Activated CD4-positive, alpha-beta T cell treated with anti-CD3 and anti-CD28 coated beads for 1 hour (primary cell): ENCODE measurements at places on chromosomes 2 and 18.

DNA sequence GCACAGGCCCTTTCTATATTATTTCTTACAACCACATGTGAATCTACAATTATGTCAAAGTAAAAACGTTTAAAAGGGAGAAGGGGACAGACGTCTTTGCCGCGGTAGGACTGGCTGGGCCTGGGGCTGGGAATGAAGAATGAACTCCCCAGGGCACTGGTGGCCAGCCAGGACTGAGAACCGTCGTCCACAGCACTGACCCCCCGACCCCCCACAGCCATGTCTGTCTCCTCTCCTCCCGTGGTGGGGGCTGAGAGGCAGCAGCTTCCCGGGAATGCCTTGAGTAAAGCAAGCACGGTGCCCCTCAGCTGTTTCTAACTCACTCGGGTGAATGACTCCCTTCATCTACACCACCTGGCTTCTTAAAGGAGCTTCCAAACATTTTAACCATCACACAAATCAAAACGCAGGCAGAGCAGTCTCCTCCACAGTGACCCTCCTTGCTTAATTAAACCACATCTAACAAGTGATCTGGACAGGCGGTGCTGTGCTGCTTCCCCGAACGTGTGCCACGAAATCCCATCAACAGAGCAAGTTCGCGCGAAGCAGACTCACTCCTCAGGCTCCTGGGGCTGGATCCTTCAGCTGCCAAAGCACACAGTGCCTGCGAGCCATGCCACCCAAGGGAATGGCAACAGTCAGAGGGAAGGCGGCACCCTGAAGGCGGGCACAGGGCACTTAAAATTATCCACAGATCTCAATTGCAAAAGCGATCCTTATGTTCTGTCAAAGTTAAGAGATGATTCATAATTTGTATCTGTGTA is 217.7 kb downstream of the EIPR1 start:
- no peak for DNase-seq

DNA sequence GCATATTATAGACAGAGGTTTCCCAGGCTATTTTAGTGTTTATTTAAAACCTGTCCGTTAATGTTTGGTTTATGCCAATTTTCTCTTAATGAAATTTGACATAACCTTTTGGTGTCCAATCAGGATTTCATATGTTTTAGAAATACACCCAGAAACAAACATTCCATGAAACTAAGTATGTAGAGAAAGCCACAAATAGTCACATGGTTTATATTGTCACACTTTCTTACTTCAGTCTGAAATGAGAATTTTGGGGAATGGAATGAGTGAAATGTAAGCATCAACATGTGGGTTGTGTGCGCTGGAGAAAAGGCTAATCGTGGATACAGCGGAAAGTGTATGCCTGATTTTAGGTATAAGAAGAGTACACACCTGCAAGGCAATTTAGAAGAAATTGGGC is 277.0 kb upstream of the RAB12 start:
- no peak for DNase-seq

DNA sequence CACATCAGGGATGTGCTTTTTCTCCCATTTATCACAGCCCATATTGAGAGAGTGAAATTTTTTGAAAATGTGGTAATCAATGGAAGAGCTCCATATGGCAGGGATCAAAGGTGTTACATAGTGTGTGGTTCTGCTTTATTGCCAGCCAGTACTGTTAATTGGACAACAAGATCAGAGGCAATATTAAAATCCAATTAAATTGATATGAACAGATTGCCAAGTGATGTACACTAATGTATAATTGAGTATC is 338.9 kb downstream of the BCL11A start:
- DNase-seq: no peak

- no peak for DNase-seq
Measured at GRCh38 chr2:31735716-31736115, 155.0 kb upstream of the SRD5A2 start.

GRCh38 chr2:39494784-39495251 is 57.7 kb upstream of the MAP4K3 start:
- no peak for DNase-seq

- no peak for DNase-seq
Measured at GRCh38 chr2:35462226-35462998, 893.2 kb upstream of the CRIM1 start.

DNA sequence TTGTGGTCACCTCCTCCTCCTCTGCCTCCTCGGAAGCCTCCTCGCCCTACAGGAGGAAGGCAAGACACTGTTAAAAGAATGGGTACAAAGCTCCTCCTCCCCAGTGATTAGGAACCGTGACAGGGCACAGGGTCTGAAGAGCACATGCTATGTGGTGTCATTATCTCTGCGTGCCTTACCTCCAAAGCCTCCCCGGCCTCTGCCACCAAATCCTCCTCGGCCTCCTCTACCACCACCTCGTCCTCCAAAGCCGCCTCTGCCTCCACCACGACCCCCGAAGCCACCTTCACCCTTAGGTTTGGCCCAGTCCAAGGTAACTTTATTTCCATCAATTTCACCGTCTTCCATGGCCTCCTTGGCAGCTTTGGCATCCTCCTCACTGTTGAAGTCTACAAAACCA is 9.1 kb downstream of the NCL start:
- no peak for DNase-seq
